ENCODE measurements at places on chromosomes 7 and 10. TPM values are rescaled to one million over a fixed set of nuclear protein-coding genes. Genes with fewer than 3 reads are reported as not detected.

Gene NEURL1
- not detected for total RNA-seq

Gene GDF10
- total RNA-seq = 0.23 TPM

Gene FAM25A
- total RNA-seq = not detected

Gene FBXO24
- not detected for total RNA-seq

Gene PTCD1
- total RNA-seq = 9.7 TPM

All from Daoy (cell line).